Left colon (tissue), 2 donors: ENCODE measurements at places on chromosomes 11 and 22. TPM values are rescaled to one million over a fixed set of nuclear protein-coding genes. Genes with fewer than 3 reads are reported as not detected.

- peak; percentile 21 for DNase-seq
Observed at GRCh38 chr22:38735465-38736256, 20.1 kb downstream of the SUN2 start.

DNA sequence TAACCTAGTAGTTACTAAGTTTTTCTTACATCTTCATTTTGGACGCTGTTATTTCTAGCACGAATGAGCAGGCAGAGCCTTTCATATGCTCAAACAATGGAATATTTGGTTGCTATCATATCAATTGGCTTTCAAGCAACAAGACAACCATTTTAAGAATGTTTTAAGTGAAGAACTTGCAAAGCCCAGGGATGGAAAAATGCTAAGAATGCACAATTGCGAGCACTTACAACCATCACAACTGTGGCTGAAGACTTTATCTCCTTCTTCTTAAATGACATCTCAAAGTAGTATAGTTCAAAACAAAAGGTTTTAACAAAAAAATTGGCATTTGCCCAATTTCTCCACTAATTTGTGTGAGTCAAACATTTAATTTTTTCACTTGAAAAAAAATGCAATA, 8.3 kb upstream of the MMP1 start:
- no peak for DNase-seq

- DNase-seq: no peak
Observed at GRCh38 chr11:57647960-57648800, 1.5 kb downstream of the YPEL4 start.

GRCh38 chr11:84865257-84865656, 761.9 kb downstream of the DLG2 start:
- no peak for DNase-seq

- DNase-seq: no peak
Observed at GRCh38 chr22:30402028-30402765, 5.4 kb downstream of the SEC14L2 start.

DNA sequence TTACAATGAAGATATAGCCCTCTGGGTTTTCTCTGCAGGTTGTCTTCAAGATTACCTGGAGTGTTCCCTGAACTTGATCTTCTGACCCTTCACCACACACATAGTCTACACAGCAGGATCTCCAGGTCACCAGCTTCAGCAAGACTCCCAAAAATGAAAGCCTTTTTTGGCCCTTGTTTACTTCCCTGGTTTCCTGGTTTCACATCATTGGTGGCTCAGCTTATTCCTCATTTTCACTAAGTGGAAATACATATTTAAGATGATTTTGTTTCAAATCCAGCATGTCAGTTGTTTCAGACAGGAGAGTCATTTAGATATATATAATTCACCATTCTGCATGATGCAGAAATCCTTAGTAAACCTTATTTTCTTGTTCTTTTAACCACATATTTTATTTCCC, 41.6 kb upstream of the MPEG1 start:
- DNase-seq: no peak

DNA sequence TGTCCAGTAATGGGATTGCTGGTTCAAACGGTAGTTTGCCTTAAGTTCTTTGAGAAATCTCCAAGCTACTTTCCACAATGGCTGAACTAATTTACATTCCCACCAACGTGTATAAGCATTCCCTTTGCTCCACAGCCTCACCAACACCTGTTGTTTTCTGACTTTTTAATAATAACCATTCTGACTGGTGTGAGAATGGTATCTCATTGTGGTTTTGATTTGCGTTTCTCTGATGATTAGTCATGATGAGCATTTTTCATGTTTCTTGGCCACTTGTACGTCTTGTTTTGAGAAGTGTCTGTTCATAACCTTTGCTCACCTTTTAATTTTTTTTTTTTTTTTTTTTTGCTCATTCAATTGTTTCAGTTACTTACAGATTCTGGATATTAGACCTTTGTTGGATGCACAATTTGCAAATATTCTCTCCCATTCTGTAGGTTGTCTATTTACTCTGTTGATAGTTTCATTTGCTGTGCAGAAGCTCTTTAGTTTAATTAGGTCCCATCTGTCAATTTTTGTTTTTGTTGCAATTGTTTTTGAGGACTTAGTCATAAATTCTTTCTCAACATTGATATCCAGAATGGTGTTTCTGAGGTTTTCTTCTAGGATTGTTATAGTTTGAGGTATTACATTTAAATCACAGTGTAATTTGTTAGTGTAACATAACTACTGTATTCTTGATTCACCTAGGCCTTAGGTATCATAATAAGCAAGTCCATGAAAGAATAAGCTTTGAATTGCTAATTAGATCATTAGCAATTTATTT, 33.0 kb downstream of the CCDC34 start:
- DNase-seq: no peak

DNA sequence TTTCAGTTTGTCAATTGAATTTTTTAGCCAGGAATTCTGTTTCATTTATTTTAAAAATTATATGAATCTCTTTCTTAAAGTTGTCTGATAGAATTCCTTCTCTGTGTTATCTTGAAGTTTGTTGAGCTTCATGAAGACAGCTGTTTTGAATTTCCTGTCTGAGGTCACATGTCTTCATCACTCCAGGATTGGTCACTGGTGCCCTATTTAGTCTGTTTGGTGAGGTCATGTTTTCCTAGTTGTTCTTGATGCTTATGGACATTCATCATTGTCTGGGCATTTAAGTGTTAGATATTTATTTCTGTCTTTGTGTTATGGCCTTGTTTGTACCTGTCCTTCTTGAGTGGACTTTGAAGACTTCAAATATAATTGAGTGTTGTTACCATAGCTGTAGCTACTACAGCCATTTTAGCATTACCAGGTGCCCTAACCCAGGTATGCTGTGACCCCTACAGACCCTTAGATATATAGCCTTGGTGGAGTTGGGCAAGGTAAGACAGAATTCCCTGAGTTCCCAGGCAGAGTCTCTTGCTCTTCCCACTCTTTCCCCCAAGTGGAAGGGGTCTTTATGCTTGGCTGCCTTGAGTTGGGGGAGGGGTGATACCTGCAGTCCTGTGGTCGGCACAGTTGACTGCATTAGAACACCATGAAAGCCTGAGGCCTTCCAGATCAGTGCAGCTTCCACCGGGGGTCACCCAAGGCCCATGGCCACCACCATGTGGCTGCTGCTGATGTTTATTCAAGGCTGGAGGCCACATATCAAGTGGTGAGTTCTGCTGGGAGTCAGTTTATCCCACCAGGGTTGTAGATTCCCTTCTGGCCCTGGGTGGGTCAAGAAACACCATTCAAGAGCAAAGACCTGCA, 229.6 kb downstream of the DYNC2H1 start:
- no peak for DNase-seq

DNA sequence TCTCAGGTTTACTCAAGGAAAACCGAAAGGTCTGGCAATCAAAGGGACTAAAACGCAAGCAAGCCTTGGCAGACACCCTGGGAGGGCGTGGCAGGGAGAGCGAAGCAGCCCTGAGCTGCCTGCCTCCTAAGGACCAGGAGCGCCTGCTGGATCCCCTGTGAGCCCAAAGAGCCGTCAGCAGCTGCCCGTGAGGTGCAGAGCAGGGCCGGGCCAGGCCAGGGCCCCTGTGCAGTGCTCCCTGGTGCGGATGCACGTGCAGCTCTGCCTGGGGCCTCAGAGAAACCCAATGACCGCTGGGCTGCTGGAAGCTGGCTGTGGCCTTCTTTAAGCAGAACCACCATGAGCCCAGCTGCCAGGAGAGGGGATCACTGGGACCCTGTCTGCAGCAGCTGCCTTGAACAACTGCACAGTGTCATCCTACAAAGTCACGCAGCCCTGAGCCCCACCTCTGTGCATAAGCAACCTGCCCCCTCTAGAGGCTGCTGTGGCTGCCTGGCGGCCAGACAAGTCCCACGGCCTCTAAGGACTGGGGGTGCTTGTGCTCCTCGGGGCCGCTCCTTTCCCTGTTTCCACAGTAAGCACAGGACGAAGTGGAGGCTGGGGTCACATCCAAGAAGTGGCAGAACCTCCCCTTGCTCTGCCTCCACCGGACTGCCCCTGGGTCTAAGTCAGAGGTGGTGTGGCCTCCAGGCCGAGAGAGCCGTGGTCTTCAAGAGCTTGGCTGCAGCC, 29.1 kb upstream of the COMT start:
- no peak for DNase-seq

GRCh38 chr22:49264696-49265095, 563.0 kb downstream of the BRD1 start:
- peak; percentile 8 for DNase-seq

DNA sequence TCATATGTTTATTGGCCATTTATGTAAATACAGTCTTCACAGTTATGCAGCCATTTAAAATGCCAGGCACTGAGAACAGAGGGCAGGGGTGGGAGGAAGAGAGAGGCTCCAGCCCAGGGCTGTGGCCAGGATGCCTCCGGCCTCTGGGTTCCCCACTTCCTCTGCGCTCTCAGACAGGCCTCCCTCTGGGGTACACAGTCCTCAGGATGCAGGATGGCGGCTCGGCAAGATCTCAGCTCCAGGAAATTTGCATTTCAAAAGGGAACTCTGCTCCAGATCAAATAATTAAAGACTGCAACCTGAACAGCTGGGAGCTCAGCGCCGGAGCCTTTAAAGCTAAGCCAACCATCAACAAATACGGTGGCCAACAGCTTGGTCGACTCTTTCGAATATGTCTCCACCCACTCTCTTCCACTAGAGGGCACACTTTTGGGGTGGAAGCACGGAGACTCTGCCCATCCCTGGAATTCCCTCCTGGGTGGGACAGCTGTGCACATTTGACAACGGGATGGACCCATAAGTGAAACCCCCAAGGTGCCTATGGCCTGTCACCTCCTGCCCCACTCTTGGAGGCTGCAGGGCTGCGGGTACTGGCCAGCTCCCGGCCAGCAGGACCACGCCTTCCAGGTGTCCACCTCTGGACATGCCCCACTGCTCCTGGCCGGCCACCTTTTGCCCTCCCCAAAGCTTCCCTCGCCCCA, 1044.7 kb downstream of the BRD1 start:
- no peak for DNase-seq

- DNase-seq: no peak
Observed at GRCh38 chr11:76415073-76415472, 29.7 kb upstream of the EMSY start.

DNA sequence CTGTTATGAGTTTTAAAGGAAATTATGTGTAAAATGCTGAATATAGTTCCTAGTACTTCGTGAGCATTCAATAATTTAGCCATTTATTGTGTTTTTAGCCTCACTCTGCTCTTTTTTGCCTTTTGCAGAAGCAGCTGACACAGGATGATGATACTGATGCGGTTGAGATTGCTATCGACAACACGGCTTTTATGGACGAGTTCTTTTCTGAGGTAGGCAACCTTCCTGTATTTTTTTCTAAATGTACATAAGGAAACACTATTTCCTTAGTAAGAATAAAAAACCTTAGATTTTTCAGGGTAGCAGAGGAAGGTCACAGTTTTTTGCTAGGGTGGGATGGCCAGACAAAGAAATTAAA, 17.9 kb downstream of the STX3 start:
- DNase-seq: no peak

GRCh38 chr22:19678949-19679521, 35.3 kb upstream of the SEPTIN5 start:
- DNase-seq: no peak

- no peak for DNase-seq
Observed at GRCh38 chr11:78390809-78391208, 26.8 kb downstream of the GAB2 start.

DNA sequence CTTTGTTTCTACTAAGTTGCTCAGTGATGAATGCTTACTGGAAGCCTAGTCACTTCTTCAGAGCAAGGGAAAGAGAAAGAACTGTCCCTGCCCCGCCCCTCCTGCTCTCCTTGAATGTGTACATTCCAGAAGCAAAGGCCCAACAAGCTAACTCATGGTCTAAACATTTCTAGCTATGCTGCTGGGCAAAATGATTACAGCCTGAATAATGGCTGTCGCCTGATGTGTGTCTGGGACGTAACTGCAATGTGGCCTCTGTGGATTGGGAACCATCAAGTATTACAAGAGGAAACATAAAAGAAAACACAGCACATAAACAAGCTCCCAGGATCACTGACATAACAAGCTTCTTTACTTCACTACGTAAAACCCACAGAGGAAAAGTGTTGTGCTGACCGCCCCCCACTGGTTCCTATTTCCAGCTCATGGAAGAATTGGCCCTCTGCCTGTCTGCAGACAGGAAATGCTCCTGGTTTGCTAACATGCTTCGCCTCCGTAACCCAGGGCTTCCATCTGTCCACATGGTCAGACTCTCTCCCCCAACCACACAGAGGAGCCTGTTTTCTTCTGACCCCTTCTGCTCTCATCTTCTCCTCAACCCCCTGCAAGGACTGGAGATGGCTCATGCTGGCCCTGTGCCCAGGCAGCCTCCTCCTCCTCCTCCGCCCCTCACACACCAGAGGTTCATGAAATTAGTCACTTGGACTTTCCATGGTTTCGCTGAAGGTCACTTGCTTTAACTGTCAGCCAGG, 187.2 kb downstream of the MAML2 start:
- peak; percentile 30 for DNase-seq

- no peak for DNase-seq
Observed at GRCh38 chr11:94107363-94107762, 21.3 kb upstream of the PANX1 start.

The OR8B12 gene
- not detected for total RNA-seq

The PGA4 gene
- total RNA-seq: 0.14 TPM

The PKNOX2 gene
- total RNA-seq: 0.49 TPM
